ENCODE measurements at places on chromosomes 4 and X. TPM values are rescaled to one million over a fixed set of nuclear protein-coding genes. Genes with fewer than 3 reads are reported as not detected.

GRK4 gene
- 2.1 TPM for total RNA-seq

GRID2 gene
- not detected for total RNA-seq

EDNRA gene
- total RNA-seq = not detected

ASB9 gene
- total RNA-seq = not detected

TMPRSS11A gene
- total RNA-seq = not detected

- DNase-seq = no peak
- H3K4me3 ChIP-seq = no peak overlapping the region
- H3K4me1 ChIP-seq = no peaks in the 10 kb centered on the region
- H3K27ac ChIP-seq = no peak overlapping the region
Observed at GRCh38 chr4:90798948-90799347, 671.8 kb downstream of the CCSER1 start.

- H3K27ac ChIP-seq = no peak overlapping the region
- H3K36me3 ChIP-seq = no peaks in the 10 kb centered on the region
- no peak overlapping the region for H3K4me3 ChIP-seq
- H3K4me1 ChIP-seq = no peaks in the 10 kb centered on the region
Observed at GRCh38 chr4:177155454-177155853, 154.2 kb upstream of the NEIL3 start.

DNA sequence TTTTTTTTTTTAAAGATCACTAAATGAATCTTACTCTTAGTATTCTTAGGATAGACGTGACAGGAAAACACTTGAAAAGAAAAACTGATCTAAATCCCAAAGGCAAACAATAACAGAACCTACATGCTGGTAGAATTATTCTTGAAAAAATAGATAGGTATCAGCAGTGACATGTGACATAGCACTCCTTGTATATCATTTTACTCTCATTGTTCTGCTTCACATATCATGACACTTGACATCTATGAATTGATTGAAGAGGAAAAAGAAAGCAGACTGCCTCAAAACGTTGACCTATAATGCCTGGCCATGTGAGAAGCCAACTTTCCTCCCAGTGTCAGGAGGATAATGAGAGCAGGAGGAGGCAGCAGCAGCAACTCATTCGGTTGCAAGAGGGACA is 555.2 kb downstream of the GABRG1 start:
- no peak overlapping the region for H3K4me3 ChIP-seq
- H3K4me1 ChIP-seq = no peaks in the 10 kb centered on the region
- no peaks in the 10 kb centered on the region for H3K27me3 ChIP-seq
- DNase-seq = no peak

GRCh38 chrX:128335671-128336070 is 283.5 kb upstream of the ACTRT1 start:
- H3K27me3 ChIP-seq = no peaks in the 10 kb centered on the region
- no peaks in the 10 kb centered on the region for H3K4me1 ChIP-seq

- H3K4me3 ChIP-seq = no peak overlapping the region
- no peaks in the 10 kb centered on the region for H3K27me3 ChIP-seq
- H3K4me1 ChIP-seq = no peaks in the 10 kb centered on the region
- no peak for DNase-seq
Observed at GRCh38 chrX:111006116-111006515, 89.9 kb upstream of the PAK3 start.

GRCh38 chr4:24991015-24991414 is 39.7 kb downstream of the LGI2 start:
- no peaks in the 10 kb centered on the region for H3K4me1 ChIP-seq
- H3K36me3 ChIP-seq = no peaks in the 10 kb centered on the region
- DNase-seq = no peak
- no peak overlapping the region for H3K27ac ChIP-seq
- peaks cover 6% of the 10 kb centered on the region for H3K27me3 ChIP-seq

DNA sequence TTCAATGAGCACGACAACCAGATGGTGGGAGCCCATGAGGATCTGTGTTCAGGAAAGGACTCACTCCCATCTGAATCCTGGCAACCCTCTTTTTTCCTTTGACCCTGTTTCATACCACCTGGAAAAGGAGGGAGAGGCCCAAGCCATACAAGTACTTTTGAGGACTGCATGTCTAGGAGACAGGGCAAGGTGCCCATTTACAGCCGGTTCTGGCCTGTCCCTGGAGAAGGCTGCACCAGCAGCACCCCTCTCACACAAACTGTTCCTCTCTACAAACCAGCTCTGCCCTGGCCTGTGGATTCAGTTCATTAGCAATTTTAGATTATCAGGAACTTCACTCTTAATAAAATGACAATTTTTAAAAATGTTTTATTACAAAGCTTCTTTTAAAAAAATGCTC is 57.5 kb downstream of the HADH start:
- no peaks in the 10 kb centered on the region for H3K4me1 ChIP-seq
- no peak for DNase-seq
- H3K27ac ChIP-seq = no peak overlapping the region
- H3K4me3 ChIP-seq = no peak overlapping the region
- no peaks in the 10 kb centered on the region for H3K36me3 ChIP-seq

DNA sequence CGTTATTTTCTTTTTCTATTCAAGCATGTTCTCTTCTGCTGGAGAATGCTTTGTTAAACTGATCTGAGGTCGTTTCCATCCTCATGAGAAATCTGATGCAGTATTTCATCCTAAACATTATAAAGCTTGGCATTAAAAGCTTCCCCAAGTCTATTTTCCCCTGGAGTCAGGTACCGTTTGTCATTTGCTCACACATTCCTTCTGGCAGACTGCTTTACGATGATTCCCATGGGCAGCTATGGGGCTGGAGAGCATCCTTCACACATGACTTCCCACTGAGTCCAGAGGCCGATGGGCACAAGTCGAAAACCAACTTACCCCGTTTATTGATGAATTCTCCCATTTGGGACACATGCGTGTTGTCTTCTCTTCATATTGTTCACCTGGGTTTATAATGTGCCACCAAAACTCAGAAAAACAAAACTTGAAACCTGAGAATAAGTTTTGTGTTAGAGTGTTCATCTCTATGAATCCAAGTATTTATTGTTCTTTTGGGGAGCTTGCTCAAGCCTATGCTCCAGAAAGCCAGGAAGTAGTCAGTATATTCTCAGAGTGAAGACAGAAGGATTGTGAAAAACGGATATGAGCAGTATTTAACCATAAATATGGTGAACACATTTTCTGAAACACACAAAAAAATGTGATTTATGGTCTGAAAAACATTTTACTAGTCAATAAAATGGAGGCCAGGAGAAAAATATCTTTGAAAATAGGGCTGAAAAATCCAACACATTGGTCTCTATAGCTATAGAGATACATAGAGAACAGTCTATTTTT is 298.8 kb upstream of the NOCT start:
- no peak overlapping the region for H3K4me3 ChIP-seq
- no peaks in the 10 kb centered on the region for H3K36me3 ChIP-seq
- no peaks in the 10 kb centered on the region for H3K27me3 ChIP-seq
- no peak for DNase-seq
- H3K27ac ChIP-seq = no peak overlapping the region
- H3K4me1 ChIP-seq = no peaks in the 10 kb centered on the region

DNA sequence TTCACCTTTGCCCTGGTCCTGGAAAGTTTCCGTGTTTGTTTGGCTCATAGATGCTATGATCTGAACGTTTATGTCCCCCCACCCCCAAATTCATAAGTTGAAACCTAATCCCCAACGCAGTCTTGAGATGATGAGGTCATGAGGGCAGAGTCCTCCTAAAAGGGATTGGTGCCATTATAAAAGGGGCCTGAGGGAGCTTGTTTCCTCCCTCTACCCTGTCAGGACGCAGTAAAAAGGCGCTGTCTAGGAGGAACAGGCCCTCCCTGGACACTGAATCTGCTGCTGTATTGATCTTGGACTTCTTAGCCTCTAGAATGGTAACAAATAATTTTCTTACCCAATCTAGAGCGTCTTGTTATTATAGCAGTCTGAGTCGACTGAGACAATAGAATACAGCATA is 2190.6 kb upstream of the TENM3 start:
- H3K4me3 ChIP-seq = no peak overlapping the region
- H3K27me3 ChIP-seq = peaks cover 18% of the 10 kb centered on the region
- H3K4me1 ChIP-seq = peaks cover 5% of the 10 kb centered on the region
- H3K36me3 ChIP-seq = no peaks in the 10 kb centered on the region
- DNase-seq = no peak

GRCh38 chr4:52248820-52249219 is 197.7 kb downstream of the SPATA18 start:
- H3K27me3 ChIP-seq = no peaks in the 10 kb centered on the region
- H3K36me3 ChIP-seq = no peaks in the 10 kb centered on the region
- no peak for DNase-seq
- no peak overlapping the region for H3K4me3 ChIP-seq
- H3K4me1 ChIP-seq = no peaks in the 10 kb centered on the region

All from activated B cell treated with CpG ODN at 0.5 μM for 24 hours (primary cell).